ENCODE measurements at places on chromosomes 1 and 21. TPM values are rescaled to one million over a fixed set of nuclear protein-coding genes. Genes with fewer than 3 reads are reported as not detected.

- DNase-seq = peak; percentile 5
These were observed 97.8 kb upstream of the HNRNPU start for GRCh38 chr1:244962130-244962529.

DNA sequence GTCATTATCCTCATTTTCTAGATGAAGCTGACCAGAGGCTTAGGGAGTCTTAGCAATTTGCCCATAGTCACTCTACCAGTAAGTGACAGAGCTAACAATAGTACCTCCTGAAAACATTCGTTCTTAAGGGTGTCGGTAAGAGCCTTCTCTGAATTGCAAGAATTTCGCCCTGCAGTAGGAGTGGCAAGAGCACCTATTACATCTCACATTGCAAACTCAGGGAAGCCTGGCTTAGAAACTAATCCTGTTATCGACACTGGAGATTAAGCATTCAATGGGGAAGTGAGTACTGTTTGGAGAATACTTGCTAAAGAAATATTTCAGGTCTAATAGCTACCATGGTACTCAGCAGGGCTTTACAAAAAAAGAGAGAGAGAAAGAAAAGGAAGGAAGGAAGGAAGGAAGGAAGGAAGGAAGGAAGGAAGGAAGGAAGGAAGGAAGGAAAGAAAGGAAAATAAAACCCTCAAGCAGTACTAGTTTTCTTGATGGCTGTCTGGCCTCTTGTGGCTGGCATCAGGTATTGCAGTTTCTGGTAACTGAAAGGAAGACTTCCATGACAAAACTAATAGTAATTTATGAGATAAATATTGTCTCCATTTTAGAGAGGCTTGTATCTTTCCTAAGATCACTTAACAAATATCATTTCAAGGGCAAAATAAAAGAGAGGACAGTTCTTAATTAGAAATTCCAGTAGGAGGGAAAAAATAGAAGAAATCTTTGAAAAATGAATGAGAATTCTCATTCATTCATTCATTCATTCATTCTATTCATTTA, 10.4 kb downstream of the C1orf226 start:
- peak; percentile 70 for DNase-seq

- DNase-seq = peak; percentile 70
These were observed 90.4 kb upstream of the VAV3 start for GRCh38 chr1:108055387-108055786.

- DNase-seq = peak; percentile 41
These were observed 11.3 kb downstream of the FAM20B start for GRCh38 chr1:179036844-179037465.

DNA sequence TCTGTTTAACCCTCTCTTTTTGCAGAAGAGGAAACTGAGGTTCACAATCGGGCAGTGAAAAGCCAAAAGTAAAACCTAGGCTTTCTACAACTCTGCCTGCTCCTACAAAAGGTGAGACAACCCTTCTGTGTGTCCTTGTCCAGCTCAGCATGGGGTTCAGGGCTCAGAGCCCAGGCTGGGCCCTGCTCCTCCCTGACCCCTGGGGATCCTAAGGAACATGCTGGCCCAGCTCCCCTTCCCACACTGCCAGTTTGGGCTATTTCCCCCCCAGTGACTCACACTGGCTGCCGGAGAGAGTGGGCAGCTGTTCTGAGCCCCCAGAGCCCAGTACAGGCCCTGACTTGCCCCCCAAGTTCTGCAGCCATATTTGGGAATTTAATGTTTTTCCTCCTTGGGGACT, 8.9 kb downstream of the FAM229A start:
- DNase-seq = no peak

The OR6K3 gene
- not detected for total RNA-seq

DNA sequence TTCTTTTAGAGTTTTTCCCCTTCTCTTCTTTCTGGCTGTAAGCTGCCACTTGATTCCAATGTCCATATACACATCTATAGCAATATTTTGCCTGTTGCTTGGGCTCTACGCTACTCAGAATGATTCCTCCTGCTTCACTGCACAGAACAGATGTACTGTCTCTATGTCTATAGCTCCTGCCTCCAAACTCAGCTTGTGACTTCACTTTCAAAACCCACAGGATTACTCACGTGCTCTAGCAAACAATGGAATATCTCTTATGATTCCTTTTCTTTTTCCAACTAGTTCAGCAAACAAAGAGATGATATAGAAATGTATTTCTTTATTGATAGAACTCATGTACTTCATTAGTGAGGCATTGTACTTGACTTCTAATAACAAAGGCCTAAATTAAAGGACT, 80.5 kb upstream of the SOX13 start:
- DNase-seq = peak; percentile 47

- no peak for DNase-seq
These were observed 40.6 kb upstream of the ATP1A1 start for GRCh38 chr1:116332451-116332850.

GRCh38 chr21:22796147-22796546, 1797.9 kb downstream of the NCAM2 start:
- no peak for DNase-seq

GRCh38 chr1:205921570-205921909, 21.7 kb downstream of the SLC26A9 start:
- DNase-seq = no peak

DNA sequence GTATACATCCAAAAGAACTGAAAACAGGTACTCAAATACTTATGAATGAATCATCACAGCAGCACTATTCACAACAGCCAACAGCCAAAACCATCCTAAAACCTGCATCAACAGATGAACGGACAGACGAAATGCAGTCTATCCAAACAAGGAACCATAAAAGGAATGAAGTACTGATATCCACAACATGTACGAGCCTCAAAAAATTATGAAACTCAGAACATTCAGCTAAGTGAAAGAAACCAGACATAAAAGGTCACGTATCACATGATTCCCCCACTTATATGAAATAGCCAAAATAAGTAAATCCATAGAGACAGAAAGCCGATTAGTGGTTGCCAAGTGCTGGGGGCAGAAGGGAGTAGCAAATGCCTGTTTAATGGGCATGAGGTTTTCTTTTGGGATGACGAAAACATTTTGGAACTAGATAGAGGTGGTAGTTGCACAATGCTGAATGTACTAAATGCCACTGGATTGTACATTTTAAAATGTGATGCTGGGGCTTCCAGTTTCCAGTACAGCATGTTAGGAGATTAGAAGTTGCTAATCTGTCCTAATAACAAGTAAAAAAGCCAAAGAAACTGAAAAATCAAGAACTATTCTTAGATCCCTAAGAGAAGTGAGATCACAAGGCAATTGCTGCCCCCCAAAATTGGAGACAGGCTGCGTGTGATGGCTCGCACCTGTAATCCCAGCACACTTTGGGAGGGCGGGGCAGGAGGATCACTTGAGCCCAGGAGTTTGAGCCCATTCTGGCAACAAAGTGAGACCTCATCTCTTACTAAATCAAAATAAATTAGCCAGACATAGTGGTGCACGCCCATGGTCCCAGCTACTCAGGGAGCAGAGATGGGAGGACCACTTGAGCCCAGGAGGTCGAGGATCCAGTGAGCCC, 25.3 kb downstream of the CLSTN1 start:
- no peak for DNase-seq

The GJA5 gene
- under 0.01 TPM for total RNA-seq

DNA sequence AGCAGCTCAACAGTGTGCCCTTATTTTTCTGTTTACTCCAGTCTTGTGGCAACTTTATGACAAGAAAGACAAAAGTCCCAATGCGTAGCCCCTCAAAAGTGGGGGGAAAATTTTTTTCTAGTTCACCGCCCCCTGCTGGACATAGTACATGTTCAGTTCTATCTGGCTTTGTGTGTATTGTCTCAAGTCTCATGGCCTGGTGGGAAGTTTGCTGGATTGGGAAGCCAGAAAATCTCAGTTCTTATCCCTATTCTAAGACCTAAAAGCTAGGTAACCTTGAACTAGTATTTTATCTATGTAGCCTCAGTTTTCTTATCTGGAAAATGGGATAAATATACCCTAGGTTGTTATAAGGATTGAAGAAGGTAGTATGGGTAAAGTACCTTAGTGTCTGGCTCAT, 55.8 kb upstream of the LDLRAP1 start:
- peak; percentile 32 for DNase-seq

The VWA5B1 gene
- not detected for total RNA-seq

The MAP3K21 gene
- total RNA-seq = 1.4 TPM

GRCh38 chr1:204320382-204320804, 39.3 kb downstream of the PLEKHA6 start:
- DNase-seq = no peak

DNA sequence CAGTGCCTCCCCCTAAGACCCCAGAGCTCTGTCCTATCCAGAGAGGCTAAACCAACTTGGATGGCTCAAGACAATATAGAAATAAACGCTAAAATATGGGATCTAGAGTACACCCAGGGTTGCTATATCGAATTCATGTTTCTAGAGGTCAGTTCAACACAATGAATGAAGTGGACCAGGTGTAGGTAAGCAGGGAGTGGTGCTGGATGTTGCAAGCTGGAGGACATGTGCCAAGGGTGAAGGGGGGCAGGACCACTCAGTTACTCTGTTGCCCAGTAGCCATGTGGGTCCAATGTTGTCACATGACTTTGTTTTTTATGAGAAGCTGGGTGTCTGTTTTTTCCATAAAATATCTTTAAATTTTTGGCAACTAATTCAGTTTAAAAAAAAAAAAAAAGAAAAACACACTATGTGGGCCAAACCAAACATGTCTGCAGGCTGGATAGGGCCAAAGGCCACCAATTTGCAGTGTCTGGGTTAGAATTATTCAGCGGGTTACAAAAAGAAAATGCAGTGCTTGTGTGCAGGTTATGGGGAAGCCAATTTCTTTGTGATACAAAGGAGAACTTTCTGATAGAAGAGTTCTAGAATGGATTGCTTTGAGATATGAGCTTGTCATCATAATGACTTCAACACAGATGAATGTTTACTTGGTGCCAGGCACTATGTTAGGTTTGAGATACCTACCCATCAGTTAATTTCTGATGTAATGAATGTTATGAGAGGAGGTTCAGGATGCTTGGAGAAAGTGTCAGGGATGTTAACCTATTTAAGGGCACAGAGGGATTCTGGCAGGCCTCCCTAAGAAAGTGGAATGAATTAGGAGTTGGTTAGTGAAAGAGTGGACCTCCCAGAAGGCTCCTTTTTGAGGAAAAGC, 8.9 kb downstream of the CACHD1 start:
- DNase-seq = peak; percentile 63

DNA sequence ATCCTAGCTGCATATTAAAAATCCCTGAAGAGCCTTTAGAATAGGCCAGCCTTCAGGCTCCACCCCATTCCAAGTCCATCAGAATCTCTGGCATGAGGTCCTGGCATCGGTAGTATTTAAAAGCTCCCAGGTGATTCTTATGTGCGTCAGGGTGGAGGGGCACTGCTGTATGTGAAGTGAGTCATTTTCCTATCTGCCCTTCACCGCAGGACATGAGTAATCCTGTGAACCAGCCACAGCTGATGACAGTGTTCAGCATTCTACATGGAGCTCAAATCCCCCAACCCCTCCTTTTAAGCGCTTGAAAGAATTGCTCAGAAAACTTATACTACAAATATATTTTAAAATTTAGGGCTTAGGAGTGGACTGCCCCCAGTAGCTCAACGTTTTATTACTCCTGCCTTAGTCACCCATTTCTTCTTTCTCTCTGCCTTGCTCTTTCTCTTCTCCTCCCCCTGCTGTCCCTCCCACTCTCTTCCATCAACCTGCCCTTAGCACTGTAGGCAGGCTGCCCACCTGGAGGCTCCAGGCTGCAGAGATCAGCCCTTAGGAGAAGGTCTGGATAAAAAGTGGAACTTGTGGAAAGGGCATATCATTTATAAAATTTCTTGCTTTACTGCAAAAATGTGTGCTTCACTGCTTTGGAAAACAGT, 73.8 kb upstream of the ZNF281 start:
- DNase-seq = peak; percentile 98

The PADI3 gene
- not detected for total RNA-seq

DNA sequence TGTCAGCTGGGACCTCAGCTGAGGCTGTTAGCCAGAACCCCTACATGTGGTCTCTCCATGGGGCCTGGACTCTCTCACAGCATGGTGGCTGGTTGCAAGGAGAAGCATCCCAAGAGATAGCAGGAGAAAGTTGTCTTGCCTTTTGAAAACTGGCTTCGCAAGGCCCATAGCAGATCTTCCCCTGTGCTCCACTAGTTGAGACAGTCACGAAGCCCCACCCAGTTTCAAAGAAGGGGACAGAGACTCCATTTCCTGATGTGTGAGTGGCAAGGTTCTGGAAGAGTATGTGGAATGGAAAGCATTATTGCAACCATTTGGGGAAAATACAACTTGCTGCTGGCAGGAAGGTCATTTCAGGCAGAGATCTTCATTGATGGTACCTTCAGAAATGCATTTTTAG, 7.5 kb upstream of the CSRP1 start:
- DNase-seq = no peak

- DNase-seq = peak; percentile 51
These were observed 184.2 kb downstream of the ETS2 start for GRCh38 chr21:38989745-38990423.

- DNase-seq = no peak
These were observed 37.3 kb downstream of the SPATA17 start for GRCh38 chr1:217668351-217668940.

- DNase-seq = no peak
These were observed 78.7 kb downstream of the PAPPA2 start for GRCh38 chr1:176541663-176542062.

The TNFSF4 gene
- total RNA-seq = 2.7 TPM

The KCNJ9 gene
- total RNA-seq = not detected

The FAM131C gene
- not detected for total RNA-seq

- peak; percentile 18 for DNase-seq
These were observed 23.4 kb upstream of the RNF187 start for GRCh38 chr1:228463559-228464455.

DNA sequence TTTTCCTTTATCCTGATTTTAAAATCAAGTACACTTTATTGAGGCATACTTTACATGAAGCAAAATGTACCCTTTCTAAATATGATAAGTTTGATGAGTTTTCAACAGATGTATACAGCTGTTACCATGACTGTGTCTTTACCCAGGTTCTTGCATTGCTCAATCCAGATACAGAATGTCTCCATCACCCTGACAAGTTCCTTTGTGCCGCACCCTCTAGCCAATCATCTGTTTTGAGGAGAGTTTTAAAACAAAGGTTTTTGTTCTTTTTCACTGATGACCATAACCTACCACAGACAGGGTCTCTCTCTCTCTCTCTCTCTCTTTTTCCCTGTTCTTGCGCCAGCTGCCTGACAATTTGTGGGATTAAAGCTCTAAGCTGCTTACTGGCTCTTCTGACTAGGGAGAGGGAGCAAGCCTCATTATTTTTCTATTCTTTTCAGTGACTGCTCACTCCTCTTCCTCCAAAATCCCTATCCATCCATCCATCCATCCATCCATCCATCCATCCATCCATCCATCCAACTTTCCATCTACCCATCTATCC, 1.2 kb upstream of the KCNE1 start:
- DNase-seq = no peak

Data from dermis blood vessel endothelial cell (primary cell).